ENCODE measurements at places on chromosomes 7 and 10.

- no peak for DNase-seq
Measured at GRCh38 chr7:92133133-92133736, 1.0 kb downstream of the CYP51A1 start.

- peak; percentile 47 for DNase-seq
Measured at GRCh38 chr10:69051303-69051702, 36.6 kb upstream of the SRGN start.

DNA sequence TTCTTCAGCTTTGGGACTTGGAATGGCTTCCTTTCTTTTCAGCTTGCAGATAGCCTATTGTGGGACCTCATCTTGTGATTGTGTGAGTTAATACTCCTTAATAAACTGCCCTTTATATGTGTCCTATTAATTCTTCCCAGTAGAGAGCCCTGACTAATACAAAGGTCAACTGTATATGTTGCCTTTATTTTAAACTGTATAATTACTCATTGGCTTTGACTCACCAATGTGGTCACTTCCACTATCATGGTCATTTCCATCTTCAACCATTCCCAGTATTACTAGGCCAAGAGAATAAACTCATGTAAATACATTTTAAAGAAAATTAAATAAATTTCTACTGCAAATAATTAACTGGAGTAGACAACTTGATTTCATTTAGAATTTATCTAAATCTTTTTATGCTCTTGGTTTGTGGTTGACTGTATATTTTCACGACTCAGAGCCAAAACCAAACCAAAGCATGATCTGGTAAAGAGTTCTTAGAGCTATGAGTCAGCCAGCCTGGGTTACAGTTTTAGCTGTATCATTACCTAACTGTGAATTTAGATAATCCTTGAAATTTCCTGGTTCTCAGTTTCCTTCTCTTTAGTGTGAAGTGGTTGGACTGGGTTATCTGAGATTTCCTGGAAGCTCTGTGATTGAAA is 188.4 kb downstream of the PPP1R3A start:
- DNase-seq: peak; percentile 74

DNA sequence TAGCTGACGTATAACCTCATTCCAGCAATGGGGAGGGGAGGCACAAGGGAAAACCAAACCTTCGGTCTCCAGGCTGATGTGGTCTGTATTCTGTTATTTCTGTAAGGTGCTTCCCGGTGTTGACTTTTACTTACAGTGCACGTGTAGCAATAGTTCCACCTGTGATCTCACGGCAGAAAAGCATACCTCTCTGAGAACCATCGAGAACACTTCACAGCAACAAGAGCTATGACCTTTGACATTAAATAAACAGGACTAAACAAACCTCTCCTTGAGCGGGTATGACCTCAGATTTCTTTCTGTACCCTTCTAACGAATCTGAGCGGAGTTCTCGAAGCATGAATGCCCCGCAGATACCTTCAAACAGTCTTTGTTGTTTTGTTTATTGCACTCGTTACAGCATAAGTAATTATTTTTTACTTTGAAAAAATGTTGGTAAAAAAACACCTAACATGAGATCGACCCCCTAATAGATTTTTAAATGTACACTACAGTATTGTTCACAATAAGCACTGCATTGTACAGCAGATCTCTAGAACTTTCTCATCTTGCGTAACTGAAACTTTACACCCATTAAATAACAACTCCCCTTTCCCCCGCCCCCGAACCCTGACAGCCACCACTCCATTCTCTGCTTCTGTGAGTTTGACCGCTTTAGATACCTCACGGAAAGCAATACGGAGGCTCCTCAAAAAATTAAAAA is 282.3 kb downstream of the GATA3 start:
- DNase-seq: no peak

- no peak for DNase-seq
Measured at GRCh38 chr7:142567201-142568075, 181.8 kb upstream of the PRSS1 start.

- DNase-seq: peak; percentile 87
Measured at GRCh38 chr10:66931340-66931948, 5.6 kb downstream of the LRRTM3 start.

DNA sequence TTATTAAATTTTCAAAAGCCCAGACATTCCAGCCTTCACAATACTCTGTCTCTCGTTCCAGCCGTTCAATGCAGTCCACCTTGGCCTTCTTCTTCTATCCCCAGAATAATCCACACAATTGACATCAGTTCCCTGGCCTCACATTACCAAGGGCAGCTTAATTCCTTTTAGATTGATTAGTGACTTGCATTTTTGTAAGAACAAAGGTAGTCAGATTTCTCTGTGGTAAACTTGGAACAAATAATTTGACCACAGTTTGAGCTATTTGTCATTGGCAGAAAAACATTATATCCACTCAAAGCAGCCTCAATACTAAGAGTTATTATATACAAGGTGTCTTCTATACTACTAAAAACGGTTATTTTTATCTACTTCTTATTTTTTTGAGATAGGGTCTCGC is 5.1 kb upstream of the CYTH3 start:
- DNase-seq: no peak

- no peak for DNase-seq
Measured at GRCh38 chr10:119431034-119431772, 111.3 kb downstream of the RGS10 start.

DNA sequence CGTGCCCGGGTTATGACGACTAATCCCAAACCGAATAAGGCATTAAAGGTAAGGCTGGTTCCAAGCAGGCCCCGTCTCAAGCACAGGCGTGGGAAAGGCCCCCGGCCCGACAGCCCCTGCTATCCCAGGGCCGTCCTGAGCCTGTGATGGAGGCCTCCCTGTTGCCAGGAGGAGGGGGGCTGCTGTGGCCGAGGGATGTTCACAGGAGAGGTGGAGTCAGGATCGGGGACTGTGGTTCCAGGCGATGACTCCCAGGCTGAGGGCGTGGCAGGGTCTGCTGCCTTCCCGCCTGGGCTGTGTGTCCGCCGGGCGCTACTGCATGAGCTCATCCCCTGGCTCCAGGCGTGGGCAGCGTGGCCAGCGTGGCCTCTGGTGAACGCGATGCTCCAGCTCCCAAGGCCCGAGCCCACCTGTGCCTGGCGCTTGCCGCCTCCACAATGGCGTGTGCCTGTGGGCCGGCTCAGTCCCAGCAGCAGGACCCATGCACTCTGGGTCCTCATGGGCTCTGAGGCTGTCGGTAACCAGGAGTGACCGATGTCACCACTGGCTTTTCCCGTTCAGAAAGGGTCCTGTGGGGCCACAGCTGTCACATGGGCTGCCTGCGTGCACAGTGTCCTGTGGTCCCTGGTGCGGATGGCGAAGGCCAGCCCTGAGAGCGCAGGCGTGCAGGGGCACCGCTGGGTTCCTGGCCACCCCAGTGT is 8.8 kb downstream of the MAFK start:
- no peak for DNase-seq

- peak; percentile 9 for DNase-seq
Measured at GRCh38 chr7:24419077-24419476, 135.1 kb downstream of the NPY start.

DNA sequence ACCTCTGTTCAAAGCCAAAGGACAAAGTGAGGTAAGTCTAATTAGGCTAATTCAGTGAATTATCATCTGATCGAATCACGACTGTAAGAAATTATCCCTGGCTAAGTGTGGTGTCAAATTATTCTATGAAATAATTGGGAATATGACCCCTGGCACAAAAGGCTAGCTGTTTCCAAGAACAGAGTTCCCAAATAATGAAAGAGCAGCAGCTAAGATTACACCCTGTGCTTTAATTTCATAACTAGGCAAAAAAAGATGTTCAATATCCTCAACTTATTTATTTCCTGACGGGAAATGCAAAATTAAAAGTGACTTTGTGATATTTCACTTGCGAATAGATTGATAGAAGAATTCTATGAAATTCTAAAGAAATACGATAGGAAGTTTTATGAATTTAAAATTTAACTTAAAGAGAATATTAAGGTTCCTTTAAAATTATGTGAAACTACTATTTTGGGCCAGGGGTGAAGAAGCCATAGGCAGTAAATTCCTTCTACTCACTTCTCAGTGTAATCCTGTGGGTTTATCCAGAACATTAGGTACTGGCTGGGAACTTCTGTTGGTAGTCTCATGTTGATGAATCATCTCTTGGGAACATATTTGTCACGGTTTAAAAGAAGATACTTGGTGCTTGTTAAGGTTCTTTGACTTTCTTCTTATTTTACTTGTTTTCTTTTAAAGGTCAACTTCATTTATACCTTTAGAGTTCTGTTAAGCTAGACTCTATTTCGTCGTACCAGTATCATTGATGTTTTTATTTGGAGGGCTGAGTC is 148.5 kb downstream of the POLR1F start:
- DNase-seq: peak; percentile 98

- peak; percentile 42 for DNase-seq
Measured at GRCh38 chr10:22791665-22792064, 77.3 kb upstream of the PIP4K2A start.

- DNase-seq: no peak
Measured at GRCh38 chr7:1719913-1720312, 49.8 kb downstream of the ELFN1 start.

GRCh38 chr10:30647089-30647488 is 17.5 kb upstream of the LYZL2 start:
- DNase-seq: no peak

DNA sequence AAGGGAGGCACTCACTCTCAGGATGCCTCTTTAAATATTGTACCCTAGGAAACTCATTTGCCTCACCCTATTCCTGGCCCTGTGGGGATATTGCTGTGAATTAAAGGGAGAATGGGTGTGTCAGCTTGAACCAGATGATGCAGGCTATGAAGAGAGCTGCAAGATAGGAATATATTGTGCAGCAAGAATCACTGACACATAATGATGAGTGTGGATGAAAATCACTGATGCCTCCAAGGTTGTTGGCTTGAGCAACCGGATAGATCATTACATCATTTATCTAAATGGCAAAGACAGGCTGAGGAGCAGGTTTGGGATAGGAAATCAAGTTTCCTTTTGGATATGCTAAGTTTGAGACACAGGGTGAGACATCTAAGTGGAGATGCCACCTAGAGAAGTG is 6.2 kb downstream of the SLC26A4 start:
- no peak for DNase-seq

DNA sequence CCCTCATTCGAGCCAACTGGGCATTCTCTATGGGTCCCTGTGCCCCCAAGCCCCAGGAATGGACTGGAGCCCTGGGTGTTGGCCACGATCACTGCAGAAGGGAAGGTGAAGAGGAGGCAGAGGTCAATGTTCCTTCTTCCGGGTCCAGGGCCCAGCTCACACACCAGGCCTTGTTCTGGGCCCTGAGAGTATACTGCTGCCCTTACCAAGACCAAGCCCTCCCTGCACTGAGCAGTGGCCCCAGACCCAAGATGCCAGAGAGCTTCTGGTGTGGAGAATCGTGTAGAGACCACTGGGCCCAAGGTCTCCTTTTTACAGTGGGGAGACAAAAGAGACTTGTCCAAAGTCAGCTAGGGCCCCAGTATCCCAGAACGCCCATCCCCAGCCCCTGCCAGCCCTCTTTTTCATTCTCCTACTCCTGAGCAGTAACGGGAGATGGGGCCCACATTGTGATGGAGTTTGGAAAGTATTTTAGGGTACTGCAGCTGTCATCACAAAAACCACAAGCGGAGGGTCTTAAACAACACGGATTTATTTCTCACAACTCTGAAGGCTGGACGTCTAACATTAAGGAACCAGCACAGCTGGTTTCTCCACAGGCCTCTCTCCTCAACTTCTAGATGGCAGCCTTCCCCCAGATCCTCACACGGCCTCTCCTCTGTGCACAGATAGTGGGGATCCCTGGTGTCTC is 79.4 kb downstream of the PDGFA start:
- DNase-seq: no peak

DNA sequence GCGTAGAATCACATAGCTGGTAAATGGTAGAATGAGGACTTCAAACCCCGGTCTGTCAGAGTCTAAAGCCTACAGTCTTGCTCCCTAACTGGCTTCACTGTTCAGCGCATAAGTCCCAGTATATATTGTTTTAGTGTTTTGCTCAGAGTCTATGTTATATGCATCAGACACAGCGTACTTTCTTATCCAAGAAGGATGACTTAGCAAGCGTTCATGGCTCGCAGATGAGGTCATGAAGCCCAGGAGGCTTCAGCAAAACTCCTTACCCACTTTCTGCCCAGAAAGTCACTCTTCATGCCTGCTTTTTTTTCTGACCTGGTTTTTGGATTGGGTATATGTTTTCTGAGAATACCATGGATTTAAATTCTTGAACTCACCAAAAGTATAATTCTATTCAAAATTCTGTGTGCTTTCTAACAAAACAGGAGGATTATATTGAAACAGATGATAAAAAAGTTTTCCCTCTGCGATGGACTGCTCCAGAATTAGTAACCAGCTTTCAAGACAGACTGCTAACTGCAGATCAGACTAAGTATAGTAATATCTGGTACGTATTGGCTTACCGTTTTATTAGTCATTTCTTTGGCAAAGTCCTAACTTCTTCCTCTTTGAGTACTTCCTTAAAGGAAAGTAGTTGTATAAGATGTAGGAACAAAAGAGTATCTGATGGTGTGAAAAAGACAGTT is 24.6 kb upstream of the BHLHA15 start:
- peak; percentile 16 for DNase-seq

GRCh38 chr7:116629051-116629463 is 42.9 kb upstream of the MET start:
- DNase-seq: peak; percentile 50

DNA sequence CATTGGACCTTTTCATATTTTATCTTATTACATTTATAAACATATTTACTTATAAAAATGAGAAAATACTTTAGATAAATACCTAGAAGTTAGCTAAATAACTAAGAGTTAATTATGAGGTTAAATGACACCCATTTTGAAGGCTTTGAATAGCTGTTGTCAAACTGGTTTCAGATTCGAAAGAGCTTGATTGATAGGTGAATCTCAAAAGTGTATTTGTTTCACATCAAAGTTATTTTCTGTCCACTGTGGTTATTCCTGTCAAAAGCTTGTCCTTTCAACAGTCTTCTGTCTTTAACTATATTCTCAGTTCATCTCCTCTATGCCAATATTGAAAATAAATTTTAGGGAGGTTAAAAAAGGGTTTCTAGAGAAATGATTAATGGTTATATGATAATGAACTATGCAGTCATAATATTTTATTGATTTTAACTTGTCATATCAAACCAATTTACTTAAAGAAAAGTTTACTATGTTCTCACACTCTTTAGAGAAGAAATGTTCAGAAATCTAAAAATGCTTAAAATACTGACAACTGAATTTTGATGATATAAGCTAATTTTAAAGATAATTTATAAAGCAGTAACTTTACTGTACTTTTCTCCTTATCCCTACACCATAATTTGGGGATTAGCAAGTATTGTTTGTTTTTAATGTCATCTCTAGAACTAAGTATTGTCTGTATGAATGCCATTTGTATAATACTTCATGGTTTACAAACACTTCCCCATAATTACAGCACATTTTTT is 72.0 kb upstream of the FOXP2 start:
- DNase-seq: no peak
